ENCODE measurements at places on chromosomes 3 and 15.

DNA sequence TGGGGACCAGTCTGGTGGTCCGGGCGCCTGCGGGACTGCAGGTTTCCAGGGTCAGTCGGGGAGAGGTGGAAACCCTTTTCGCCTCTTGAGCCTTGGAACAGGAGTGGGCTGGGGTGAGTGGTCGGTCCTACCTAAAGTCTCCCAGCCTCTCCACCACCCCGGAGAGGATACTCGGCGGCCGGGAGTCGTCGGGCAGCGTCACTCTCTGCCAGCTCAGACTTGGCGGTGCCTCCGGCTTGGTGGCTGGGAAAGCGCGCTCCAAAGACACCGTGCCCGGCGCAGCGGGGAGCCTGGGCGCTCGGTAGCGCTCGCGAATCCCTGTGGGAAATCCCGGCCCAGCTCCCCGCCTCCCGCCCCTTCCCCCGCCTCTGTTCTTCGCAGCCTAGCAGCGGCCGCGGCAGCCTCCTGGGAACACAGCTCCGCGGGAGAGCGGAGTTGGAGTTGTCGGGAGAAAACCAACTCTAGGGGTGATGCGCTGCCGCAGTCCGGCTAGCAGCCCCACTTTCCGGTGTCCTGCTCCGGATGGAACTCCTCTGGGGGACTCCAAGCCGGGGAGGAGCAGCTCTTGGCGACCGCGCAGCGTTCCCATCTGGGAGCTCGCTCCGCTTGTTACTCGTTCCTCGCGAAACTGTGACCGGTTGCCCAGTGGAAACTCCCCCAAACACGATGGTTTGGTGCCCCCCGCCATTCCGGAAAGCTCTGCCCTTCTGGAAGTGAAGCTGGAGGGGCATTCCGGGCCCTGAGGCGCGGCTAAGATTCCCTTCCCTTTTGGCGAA lies 1.4 kb downstream of the EPHB1 start:
- no peak for DNase-seq

DNA sequence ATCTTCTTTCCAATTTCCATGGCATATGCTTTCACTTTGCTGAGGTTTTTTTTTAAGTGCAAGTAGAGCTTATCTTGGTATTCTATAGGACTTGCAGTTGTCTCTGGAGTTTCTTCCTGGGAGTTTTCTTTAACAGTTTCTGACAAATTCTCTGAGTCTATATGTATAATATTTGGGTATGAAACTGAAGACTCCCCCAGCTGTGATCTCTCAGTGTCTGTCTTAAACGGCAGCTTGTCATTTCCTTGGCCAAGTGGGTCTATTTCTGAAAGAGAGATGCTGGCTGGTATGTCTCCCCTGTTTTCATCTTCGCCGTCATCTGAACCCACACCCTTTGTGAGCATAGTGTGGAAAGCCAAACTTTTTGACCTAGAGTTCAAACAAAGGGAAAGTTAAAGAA lies 73.3 kb upstream of the PTX3 start:
- no peak for DNase-seq

DNA sequence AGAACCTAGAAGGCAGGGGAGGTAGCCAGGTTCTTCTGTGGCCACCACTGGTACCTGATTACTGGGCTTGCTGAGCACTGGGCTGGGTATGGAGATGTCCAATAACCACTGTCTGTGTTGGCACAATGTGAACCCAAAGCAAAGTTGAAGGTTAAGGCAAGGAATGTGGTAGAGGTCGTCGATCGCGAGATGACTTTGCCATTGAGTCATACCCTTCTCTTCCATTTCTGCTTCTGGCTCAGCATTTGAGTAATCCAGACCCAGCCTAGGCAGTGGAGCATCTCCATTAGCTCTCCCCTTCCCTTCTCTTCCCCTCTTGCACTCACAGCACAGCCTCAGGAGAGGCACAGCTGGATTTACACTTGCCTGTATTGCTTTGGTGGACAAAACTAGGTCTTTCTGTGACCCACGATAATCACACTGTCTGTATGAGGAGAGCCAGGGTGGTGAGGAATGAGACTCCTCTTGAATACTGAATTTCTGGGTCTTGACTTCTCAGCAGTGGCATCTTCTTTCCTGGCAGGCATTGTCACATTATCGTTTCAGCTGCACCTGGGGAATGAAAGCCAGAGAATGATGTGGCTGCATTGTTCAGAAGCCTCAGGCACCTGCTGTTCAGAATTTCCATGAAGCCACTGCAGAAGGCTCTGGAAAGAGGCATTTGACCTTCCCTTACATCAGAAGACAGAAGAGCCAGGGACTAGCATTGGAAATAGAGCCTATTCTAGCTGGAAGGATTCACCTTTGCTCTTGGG lies 272.6 kb downstream of the PDCD6IP start:
- DNase-seq, result no peak

DNA sequence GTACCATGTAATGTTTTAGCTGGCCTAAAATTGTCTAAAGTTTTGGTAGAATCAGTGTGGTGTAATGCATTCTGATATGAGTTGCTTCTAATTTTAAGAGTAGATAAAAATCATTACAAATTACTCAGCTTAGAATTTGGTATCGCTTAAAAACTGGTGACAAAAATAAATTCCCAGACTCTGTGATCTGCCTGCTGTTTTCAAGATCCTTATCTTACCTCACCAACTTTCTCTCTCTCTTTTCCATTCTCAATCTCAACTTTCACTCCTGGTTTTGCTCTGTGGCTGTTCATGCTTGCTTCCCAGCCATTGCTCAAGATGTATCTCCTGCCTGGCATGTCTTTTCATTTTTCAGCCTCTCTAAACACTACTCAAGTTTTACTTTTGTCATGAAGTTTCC lies 45.7 kb downstream of the TCF12 start:
- DNase-seq, result no peak

DNA sequence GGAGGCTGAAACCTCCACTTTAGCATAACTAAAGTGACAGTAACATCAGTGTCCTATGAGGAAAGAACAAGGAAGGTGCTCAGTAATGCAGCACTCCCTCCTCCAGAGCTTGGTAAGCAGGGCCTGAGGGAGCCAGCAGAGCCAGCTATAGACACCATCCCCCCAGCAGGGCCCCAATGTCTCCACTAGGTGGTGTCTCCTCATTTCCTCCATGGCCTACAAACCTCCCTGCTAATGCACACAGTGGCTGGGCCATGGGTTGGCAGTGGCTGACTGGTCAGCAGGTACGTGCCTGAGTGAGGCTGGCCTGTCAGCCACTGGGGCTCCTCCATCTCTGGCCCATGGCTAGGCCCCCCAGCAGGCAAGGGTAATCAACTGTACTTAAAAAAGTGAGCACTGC lies 13.6 kb downstream of the MRPS25 start:
- peak; percentile 17 for DNase-seq

- DNase-seq, result no peak
Measured at GRCh38 chr3:171315101-171315500, 145.1 kb downstream of the TNIK start.

DNA sequence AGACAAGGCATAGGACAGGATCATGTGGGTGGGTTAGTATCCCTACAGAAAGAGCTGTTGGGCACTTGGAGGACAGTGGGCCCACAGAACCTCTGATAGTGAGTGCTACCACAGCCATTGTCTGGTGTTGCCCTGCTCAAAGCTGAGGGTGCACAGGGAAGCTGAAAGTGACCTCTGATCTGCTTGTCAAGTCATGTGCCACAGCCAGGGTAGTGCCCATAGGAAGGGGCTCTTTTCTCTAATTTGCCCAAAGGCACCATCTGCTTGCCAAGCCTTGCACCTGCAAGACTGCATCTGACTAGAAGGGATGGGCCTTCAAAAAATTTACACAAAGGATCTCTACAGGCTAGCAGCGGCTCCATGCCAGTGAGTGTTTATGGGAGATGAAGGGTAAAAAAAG lies 87.4 kb upstream of the GSK3B start:
- DNase-seq, result no peak

DNA sequence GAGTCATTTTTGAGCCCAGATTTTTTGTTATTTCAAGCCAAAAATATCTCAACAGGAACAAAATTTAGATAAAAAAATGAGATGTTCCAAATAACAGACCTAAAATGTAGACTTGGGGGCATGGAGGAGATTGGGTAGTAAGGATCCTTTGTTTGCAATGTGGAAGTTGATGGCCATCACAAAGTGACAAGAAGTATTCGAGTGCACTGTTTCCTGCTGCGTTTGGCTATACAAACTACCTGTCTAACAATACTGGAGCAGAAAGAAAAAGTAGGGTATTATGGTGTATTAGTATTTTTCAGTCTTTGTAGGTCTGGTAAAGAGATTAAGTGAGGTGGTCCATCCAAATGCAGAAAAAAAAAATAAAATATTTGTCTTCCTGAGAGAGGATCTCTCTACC lies 284.2 kb downstream of the C3orf38 start:
- no peak for DNase-seq

DNA sequence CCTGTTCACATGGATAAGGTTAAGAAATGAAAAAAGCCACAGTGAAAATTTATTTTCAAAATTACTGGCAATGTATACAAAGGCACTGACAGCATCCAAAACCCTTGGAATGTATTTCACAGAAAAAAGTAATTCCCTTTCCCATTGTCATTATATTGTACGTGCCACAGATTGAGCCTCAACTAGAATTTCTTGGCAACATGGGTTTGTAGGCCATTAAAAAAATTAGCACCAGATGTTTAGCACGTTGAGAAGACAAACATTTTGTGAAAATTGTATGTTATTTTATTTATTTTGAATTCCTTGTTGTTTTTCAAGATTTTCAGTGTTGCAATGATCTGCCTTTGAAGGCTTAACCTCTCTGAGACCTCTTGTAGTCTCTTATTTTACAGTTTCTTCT lies 76.3 kb upstream of the EPHB3 start:
- no peak for DNase-seq

DNA sequence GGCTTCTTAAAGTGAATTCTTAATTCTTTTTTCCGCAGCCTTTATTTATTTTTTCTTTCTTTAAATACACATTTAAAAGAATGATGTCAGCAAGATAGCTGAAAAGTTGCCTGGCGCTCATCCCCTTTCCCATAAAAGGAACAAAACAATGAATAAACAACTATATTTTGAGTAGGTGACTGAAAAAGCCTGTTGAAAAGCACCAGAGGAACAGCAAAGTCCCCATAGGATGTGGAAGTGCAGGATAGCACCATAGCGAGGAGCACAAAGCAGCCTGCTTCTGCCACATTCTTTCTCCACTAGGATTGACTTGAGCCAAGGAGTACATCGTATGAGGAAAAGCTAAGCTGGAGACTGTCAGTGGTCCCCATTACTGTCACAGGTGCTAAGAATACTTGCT lies 754.9 kb downstream of the SQOR start:
- DNase-seq, result no peak

DNA sequence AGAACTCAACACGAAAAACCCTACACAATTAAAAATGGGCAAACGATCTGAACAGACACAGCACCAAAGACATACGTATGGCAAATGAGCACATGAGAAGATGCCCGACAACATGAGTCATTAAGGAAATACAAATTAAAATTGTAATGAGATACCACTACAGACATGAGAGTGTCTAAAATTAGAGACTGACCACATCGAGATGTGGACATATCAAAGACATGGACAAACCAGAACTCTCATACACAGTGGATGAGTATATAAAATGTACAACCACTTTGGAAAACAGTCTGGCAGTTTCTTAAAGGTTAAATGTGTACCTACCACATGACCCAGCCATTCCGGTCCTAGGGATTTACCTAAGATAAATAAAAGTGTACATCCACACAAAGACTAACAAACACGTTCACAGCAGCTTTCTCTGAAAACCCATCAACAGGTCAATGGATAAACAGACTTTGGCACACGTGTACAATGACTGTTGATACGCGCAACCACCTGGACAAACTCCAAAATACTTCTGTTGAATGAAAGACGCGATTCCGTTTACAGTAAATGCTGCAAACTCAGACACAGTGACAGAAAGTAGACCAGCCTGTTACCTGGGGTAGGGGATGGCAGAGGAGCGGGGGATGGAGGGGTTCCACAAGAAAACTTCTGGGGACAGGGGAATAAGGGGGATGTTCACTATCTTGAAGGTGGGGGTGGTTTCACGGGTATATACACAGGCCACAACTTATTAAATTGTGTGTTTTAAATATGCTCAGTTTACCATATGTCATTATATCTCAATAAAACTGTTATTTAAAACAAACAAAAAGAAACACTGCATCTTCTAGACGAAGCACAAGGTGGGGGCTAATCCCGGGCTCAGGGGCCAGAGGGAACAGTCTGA lies 2.1 kb downstream of the TNK2 start:
- no peak for DNase-seq

GRCh38 chr3:127674101-127674721 lies 1.5 kb downstream of the ABTB1 start:
- DNase-seq, result no peak

DNA sequence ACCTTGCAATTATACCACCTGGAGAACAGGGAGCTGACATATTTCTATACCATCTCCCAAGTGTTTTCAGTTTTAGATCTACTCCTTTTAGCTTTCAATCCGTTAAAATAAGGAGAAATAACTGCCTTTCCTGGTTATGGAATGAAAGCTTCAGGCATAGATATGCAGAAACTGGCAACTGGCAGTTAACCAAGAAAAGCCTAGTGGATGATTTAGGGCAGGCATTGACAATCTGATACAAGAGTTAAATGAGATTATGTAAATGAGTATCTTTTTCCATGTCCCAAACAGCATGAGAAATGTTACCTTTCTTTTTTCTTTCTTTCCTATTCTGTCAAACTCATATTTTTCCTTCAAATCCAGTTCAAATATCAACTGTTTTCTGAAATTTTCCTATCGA lies 689.1 kb upstream of the DPPA4 start:
- DNase-seq, result no peak

DNA sequence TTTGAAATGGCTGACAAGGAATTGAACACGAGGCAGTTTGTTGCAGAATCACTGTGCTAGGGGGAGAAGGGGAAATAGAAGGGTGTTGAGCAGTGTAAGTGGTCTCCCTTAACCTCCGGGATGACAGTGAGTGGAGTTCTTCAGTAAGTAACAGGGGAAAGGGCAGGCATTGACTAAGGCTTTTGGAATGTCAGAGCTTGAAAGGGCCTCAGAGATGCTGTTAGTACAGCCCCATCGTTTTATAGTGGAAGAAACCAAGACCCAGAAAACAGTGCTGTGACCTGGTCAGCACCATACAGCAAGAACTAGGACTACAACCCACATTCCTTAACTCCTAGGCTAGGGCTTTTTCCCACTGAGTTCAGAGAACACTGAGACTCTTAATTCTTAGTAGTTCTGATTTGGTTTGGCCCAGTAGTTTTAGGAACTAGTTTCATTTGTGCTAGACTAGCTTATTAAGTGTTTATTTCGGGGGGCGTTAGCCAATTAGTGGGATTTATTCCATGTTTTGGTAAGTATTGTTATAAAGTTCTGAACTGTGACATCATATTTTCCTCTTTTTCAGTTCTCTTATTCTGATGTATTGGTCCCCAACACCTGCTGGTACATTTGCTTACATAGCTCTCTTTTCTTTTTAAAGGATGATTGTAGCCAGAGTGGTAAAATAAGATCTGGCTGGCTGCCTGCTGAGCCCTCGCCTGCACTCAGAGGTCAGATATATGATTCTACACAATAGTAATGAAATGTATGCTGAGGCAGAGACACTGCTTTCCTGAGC lies 34.2 kb downstream of the RAB11A start:
- no peak for DNase-seq

All from central memory CD4-positive, alpha-beta T cell (primary cell).